Cardiac muscle cell (in vitro differentiated cells and primary cell): ENCODE measurements at places on chromosomes 11 and 22. TPM values are rescaled to one million over a fixed set of nuclear protein-coding genes. Genes with fewer than 3 reads are reported as not detected.
A peak's percentile ranks its signal among the peaks of the same experiment; 100 is the strongest.

The ANKK1 gene
- total RNA-seq = 0.09 and 0.18 TPM in 2 replicates

The MYOD1 gene
- total RNA-seq = not detected in 2 replicates

The PKP3 gene
- 0.09 and 0.70 TPM in 2 replicates for total RNA-seq

The FEN1 gene
- 13.5 and 30.7 TPM in 2 replicates for total RNA-seq

The KRTAP5-1 gene
- not detected in 2 replicates for total RNA-seq

The DEPDC5 gene
- total RNA-seq = 11.0 and 30.6 TPM in 2 replicates

The GLYAT gene
- not detected in 2 replicates for total RNA-seq

GRCh38 chr11:85685820-85686459, at the start of gene CCDC89:
TSS of gene CCDC89 (minus strand) at chr11:85686195. CDS start at chr11:85686130, 65 bp downstream.
- H3K4me1 ChIP-seq = peaks cover 17% of the 10 kb centered on the region
- peak within 1 kb of the TSS; percentile 66 for H3K27ac ChIP-seq
- no peaks in the 10 kb centered on the region for H3K27me3 ChIP-seq
- peak; percentile 37 for DNase-seq
- no peaks in the 10 kb centered on the region for H3K36me3 ChIP-seq

- no peak overlapping the region for H3K4me3 ChIP-seq
- H3K27ac ChIP-seq = no peak overlapping the region
- H3K4me1 ChIP-seq = no peaks in the 10 kb centered on the region
- H3K36me3 ChIP-seq = peaks cover 5% of the 10 kb centered on the region
- DNase-seq = no peak
Observed at GRCh38 chr11:225734-226453, 10.2 kb downstream of the SIRT3 start.

DNA sequence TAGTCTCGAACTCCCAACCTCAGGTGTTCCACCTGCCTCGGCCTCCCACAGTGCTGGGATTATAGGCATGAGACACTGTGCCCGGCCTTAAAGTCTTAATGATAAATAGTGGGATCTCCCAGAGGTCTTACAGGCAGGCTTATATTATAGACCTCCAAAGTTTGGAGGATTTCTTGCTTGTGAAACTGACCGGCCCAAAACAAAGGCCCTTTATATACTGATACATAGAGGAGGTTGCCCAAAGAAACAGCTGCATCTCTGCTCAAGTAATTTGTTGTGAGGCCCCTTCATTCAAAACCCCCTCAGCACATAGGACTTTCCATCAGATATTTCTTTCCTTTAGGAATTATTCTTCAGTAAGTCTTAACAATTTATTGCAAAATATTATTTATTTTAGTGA, 27.4 kb upstream of the RDX start:
- no peak overlapping the region for H3K27ac ChIP-seq
- H3K27me3 ChIP-seq = no peaks in the 10 kb centered on the region
- peaks cover 17% of the 10 kb centered on the region for H3K4me1 ChIP-seq
- no peaks in the 10 kb centered on the region for H3K36me3 ChIP-seq
- no peak overlapping the region for H3K4me3 ChIP-seq

GRCh38 chr11:94749369-94749768, 18.8 kb upstream of the AMOTL1 start:
- no peak for DNase-seq
- H3K4me3 ChIP-seq = no peak overlapping the region
- H3K27me3 ChIP-seq = peaks cover 92% of the 10 kb centered on the region
- no peaks in the 10 kb centered on the region for H3K36me3 ChIP-seq

- no peak overlapping the region for H3K4me3 ChIP-seq
- H3K36me3 ChIP-seq = no peaks in the 10 kb centered on the region
- no peak overlapping the region for H3K27ac ChIP-seq
- H3K4me1 ChIP-seq = peaks cover 4% of the 10 kb centered on the region
- no peaks in the 10 kb centered on the region for H3K27me3 ChIP-seq
Observed at GRCh38 chr11:76153571-76153923, 52.8 kb downstream of the WNT11 start.

- no peak for DNase-seq
- H3K4me3 ChIP-seq = no peak overlapping the region
- H3K4me1 ChIP-seq = no peaks in the 10 kb centered on the region
- no peaks in the 10 kb centered on the region for H3K36me3 ChIP-seq
- H3K27me3 ChIP-seq = peaks cover 11% of the 10 kb centered on the region
Observed at GRCh38 chr11:19879307-19880087, 166.9 kb downstream of the NAV2 start.

- no peaks in the 10 kb centered on the region for H3K4me1 ChIP-seq
- peaks cover 48% of the 10 kb centered on the region for H3K27me3 ChIP-seq
- DNase-seq = no peak
- peak overlapping the region; percentile 40 for H3K4me3 ChIP-seq
- no peak overlapping the region for H3K27ac ChIP-seq
Observed at GRCh38 chr11:94401773-94402265, 600 bp upstream of the GPR83 start.

DNA sequence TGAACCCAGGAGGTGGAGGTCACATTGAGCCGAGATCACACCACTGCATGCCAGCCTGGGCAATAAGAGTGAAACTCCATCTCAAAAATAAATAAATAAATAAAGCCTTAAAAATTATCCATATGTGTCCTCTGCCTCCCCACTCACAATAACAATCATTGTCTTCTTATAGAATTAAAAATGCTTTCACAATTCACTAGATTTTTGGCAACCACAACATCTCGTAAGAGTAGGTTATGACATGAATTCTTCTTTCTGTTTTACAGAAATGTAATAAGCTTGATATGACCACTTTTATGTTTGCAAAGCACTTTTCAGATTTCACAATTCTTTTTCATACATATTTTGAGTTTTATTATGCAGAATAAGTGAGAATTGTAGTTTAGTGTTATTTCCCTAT, 54.5 kb upstream of the HSPA8 start:
- no peaks in the 10 kb centered on the region for H3K27me3 ChIP-seq
- DNase-seq = no peak
- no peaks in the 10 kb centered on the region for H3K36me3 ChIP-seq
- H3K4me1 ChIP-seq = peaks cover 8% of the 10 kb centered on the region
- H3K27ac ChIP-seq = no peak overlapping the region
- no peak overlapping the region for H3K4me3 ChIP-seq

DNA sequence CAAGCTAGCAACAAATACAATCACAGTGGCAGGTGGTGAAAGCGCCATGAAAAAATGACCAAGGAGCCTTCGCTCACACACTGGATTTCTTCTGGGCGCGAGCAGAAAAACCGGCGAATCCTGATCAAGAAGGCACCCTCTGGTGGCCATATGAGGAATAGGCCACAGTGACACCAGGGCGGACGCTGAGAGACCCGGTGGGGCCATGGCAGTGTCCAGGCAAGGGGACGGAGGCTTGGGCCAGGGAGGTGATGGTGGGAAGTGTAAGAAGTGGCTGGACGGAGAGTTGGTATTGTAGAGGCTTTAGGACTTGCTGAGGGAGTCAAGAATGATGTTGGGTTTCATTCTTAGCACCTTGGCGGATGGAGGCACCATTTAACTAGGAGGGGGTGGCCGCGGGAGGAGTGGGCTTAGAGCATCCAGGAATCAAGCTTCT, 16.9 kb upstream of the RAC2 start:
- DNase-seq = peak; percentile 79
- no peaks in the 10 kb centered on the region for H3K36me3 ChIP-seq
- H3K4me1 ChIP-seq = peaks cover 4% of the 10 kb centered on the region
- H3K4me3 ChIP-seq = no peak overlapping the region

- no peaks in the 10 kb centered on the region for H3K27me3 ChIP-seq
- no peaks in the 10 kb centered on the region for H3K36me3 ChIP-seq
- no peak overlapping the region for H3K4me3 ChIP-seq
- no peak for DNase-seq
Observed at GRCh38 chr22:35821654-35822053, 104.0 kb downstream of the APOL5 start.

DNA sequence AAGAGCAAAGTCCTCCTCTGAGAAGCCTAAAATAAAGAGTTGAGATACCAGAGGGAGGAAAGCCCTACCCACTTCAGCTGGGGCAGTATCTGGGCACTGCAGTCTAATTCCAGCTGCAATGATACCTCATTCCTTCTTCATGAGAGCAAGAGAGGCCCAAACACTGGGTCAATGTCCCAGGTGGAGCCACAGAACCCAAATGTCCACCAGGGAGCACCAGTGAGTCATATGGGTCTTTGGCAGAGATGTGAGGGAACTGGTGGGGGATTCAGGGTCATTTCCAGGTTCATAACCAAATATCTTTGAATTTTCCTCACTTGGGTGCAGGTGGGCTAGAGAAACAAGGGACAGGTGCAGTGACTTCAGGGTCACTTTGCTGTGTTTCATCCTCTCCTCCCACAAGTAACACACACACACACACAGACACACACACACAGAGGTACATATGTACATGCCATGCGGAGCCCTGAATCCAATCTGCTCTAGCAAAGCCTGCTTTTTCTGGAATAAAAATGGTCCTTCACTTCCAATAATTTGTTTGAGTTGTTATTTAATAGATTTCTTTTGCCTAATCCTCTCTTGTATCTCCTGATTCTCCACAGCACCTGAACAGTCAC, 585.4 kb downstream of the SOX6 start:
- H3K27ac ChIP-seq = no peak overlapping the region
- no peaks in the 10 kb centered on the region for H3K36me3 ChIP-seq
- H3K4me3 ChIP-seq = no peak overlapping the region
- no peaks in the 10 kb centered on the region for H3K27me3 ChIP-seq

DNA sequence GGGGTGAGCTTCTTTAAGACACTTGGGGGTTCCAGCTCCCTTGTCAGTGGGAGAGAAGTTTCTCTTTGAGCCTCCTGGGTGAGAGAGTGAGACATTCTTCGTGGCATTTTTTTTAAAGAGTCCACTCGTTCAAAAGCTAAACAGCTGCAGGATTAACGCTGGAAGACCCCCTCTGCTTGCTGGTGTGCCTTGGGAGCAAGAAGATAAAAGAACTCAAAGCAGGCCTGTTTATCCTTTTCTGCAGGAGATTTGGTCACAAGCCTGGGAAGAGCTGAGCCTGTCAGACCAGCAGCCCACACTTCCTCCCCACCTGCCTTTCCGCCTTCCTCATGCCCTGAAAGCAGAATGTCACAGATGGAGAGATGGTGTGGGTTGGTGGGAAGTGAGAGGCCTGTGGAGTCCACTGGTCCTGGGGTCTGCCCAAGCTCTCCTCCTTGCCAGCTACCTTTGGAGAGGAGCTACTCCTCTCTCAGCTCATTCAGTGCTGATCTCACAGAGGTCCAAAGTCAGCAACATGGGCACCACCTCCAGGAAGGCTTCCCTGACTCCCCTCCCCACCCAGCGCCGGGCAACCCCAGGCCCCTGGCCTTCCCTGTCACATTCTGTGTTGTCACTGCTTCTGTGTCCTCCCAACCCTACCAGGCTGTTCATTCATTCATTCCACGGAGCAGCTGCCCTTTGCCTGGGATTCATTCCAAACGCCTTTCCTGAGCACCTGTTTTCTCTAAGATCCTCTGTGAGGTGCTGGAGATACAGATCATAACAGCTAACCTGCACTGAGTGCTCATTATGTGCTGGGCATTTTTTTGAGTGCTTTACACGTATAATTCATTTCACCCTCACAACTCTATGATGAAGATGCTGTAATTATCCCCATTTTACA, 6.7 kb downstream of the GDPD5 start:
- H3K27ac ChIP-seq = no peak overlapping the region
- H3K4me3 ChIP-seq = no peak overlapping the region
- H3K4me1 ChIP-seq = no peaks in the 10 kb centered on the region

GRCh38 chr11:8093931-8094575, 13.0 kb downstream of the TUB start:
- no peak for DNase-seq
- no peak overlapping the region for H3K27ac ChIP-seq
- peaks cover under 1% of the 10 kb centered on the region for H3K36me3 ChIP-seq
- no peaks in the 10 kb centered on the region for H3K4me1 ChIP-seq
- H3K27me3 ChIP-seq = no peaks in the 10 kb centered on the region
- no peak overlapping the region for H3K4me3 ChIP-seq

DNA sequence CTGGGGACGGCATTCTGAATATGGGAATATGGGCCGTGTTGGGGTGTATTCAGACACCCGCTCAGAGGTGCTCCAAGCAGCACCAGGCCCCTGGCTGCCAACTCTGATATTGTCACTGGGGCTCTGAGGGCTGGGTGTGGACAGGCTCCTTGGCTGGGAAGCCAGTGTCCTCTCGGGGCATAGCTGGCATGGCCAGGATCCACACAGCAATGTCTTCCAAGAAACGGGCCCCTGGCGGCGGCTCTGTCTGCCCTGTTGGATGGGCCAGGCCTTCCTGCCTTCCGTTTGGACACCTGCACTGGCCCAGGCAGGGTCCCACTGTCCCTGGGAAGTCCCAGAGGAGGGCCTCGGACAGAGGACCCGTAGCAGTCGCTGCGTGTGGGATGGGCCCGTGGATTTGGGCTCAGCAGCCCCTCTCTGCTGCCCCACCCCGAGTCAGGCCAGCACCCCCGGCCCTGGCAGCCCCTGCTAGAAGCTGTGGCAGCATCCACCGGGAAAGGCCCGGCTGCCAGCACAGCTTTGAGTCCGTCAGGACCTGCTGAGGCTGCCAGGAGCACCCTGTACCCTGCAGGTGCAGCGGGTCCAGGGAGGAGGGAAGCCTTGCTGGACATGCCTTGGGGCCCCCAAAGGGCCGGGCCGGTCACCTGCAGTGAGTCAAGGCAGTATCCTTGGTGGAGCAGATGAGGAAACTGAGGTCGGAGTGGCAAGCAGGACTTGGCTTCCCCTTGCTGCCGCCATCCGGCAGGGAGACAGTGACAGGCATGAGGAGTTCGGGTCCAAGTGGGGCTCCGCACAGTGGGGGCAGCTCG, 4.1 kb downstream of the PANX2 start:
- peaks cover 3% of the 10 kb centered on the region for H3K36me3 ChIP-seq
- H3K27me3 ChIP-seq = peaks cover under 1% of the 10 kb centered on the region
- no peak overlapping the region for H3K4me3 ChIP-seq
- H3K4me1 ChIP-seq = peaks cover 25% of the 10 kb centered on the region

GRCh38 chr11:128745311-128746136, 51.7 kb downstream of the FLI1 start:
- peaks cover 5% of the 10 kb centered on the region for H3K4me1 ChIP-seq
- H3K27ac ChIP-seq = no peak overlapping the region
- DNase-seq = no peak
- H3K27me3 ChIP-seq = peaks cover 32% of the 10 kb centered on the region
- no peak overlapping the region for H3K4me3 ChIP-seq
- no peaks in the 10 kb centered on the region for H3K36me3 ChIP-seq

- H3K4me1 ChIP-seq = peaks cover 19% of the 10 kb centered on the region
- H3K36me3 ChIP-seq = no peaks in the 10 kb centered on the region
- H3K27ac ChIP-seq = no peak overlapping the region
- DNase-seq = no peak
Observed at GRCh38 chr22:43008921-43009320, 6.0 kb downstream of the PACSIN2 start.

- H3K27me3 ChIP-seq = no peaks in the 10 kb centered on the region
- peak overlapping the region; percentile 99 for H3K4me3 ChIP-seq
- peaks cover 19% of the 10 kb centered on the region for H3K4me1 ChIP-seq
- no peak for DNase-seq
- H3K36me3 ChIP-seq = no peaks in the 10 kb centered on the region
Observed at GRCh38 chr22:38271927-38272372, 860 bp downstream of the TMEM184B start.

- H3K36me3 ChIP-seq = no peaks in the 10 kb centered on the region
- H3K4me3 ChIP-seq = no peak overlapping the region
- no peak for DNase-seq
- H3K4me1 ChIP-seq = no peaks in the 10 kb centered on the region
- no peak overlapping the region for H3K27ac ChIP-seq
Observed at GRCh38 chr11:124233376-124233775, 7.5 kb upstream of the OR8G1 start.

GRCh38 chr11:5625281-5625680, 480 bp downstream of the TRIM34 start:
- H3K36me3 ChIP-seq = no peaks in the 10 kb centered on the region
- H3K4me1 ChIP-seq = peaks cover 27% of the 10 kb centered on the region

GRCh38 chr11:61526956-61527731, 18.6 kb downstream of the LRRC10B start:
- no peak overlapping the region for H3K27ac ChIP-seq
- H3K36me3 ChIP-seq = no peaks in the 10 kb centered on the region
- no peak for DNase-seq
- H3K4me1 ChIP-seq = peaks cover 24% of the 10 kb centered on the region

GRCh38 chr22:26054841-26055605, 114.2 kb upstream of the SEZ6L start:
- no peaks in the 10 kb centered on the region for H3K27me3 ChIP-seq
- no peak overlapping the region for H3K4me3 ChIP-seq
- no peak for DNase-seq
- H3K36me3 ChIP-seq = peaks cover 13% of the 10 kb centered on the region
